ENCODE measurements at places on chromosomes 3 and 15. TPM values are rescaled to one million over a fixed set of nuclear protein-coding genes. Genes with fewer than 3 reads are reported as not detected.

The SEMA6D gene
- 11.8 TPM for total RNA-seq

The UACA gene
- 37.8 TPM for total RNA-seq

The TRPM1 gene
- total RNA-seq, result not detected

The KLHL40 gene
- total RNA-seq, result not detected

The WDR93 gene
- not detected for total RNA-seq

The IQCF5 gene
- not detected for total RNA-seq

DNA sequence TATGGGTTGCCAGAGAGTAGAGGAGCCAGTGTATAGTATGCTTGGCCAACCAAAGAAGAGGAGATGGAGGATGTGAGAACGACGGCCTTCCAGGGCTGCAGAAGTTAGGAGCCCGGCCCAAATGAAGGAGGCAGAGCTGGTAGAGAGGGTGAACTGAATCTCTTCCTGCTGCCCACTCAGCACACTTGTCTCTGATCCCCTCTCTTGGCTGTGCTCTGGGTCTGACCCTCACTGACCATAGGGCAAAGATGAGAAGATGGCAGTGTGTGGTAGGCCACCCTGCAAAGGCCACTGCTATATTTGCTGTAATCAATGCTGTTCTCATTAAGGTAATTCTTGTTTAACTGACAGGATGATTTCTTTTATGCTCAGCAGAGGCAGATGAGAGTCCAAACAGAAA, 256.0 kb downstream of the OCA2 start:
- no peaks in the 10 kb centered on the region for H3K4me1 ChIP-seq
- H3K27me3 ChIP-seq, result no peaks in the 10 kb centered on the region
- no peak overlapping the region for H3K4me3 ChIP-seq
- H3K27ac ChIP-seq, result no peak overlapping the region

DNA sequence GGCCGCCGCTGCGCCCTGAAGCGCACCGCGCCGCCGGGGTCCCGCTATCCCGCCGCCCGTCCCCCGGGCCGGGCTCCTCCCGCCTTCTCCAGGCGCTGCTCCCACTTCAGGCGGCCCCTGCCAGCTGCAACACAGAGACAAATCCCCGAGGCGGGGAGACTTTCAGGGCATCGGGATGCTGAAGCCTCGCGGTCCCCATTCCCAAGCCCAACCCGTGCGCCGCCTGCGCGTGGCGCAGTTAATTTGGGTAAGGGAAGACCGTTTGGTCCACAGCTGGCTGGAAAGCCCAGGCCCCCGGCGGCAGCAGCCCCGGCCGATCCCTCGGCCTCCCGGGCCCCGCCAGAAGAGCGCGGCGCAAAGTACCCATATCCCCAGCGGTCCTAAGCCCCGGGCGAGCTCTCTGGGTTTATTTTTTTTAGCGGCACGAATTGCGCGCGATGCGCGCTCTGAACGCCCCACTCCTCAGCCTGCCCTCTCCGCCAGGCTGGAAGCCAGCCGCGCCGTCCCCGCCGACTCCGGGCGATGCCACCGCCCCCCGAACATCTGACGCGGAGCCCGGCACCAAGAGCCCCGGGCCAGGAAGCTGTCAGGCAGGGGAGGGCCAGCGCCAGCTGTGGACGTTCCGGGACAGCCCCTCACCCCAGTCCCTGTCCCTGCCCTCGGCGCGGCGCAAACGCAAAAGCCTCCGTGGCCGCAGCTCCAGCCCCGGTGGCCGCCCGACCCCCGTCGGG, 517 bp downstream of the FBN1 start:
- peaks cover 12% of the 10 kb centered on the region for H3K27me3 ChIP-seq
- H3K4me3 ChIP-seq, result peak overlapping the region; percentile 87
- peak; percentile 58 for DNase-seq
- H3K4me1 ChIP-seq, result peaks cover 31% of the 10 kb centered on the region
- H3K36me3 ChIP-seq, result no peaks in the 10 kb centered on the region

GRCh38 chr3:98780343-98780742, 17.2 kb downstream of the ST3GAL6 start:
- no peak overlapping the region for H3K27ac ChIP-seq
- no peaks in the 10 kb centered on the region for H3K27me3 ChIP-seq
- H3K4me1 ChIP-seq, result peaks cover 35% of the 10 kb centered on the region
- H3K4me3 ChIP-seq, result no peak overlapping the region
- DNase-seq, result no peak
- H3K36me3 ChIP-seq, result peaks cover 8% of the 10 kb centered on the region

DNA sequence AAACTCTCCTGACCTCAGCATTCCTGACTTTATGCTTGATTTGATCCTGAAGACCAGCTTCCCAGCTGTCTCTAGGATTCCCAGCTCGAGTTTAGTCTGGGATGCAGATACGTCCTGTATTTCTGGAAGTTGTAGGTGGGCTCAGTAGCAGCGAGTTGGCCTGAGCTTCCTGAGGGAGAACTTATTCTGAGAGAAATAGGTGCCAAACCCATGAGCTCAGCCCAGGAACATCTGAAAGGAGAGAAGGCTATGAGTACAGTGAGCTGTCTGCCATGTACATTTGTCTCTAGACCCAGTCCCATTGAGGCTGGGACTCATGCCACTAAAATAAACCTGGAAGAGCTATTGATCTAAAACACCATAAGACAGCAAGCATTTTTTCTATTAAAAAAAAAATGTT, 36.6 kb upstream of the SLC9A9 start:
- DNase-seq, result no peak
- H3K27ac ChIP-seq, result no peak overlapping the region
- no peaks in the 10 kb centered on the region for H3K36me3 ChIP-seq
- H3K27me3 ChIP-seq, result no peaks in the 10 kb centered on the region
- H3K4me3 ChIP-seq, result no peak overlapping the region
- no peaks in the 10 kb centered on the region for H3K4me1 ChIP-seq

DNA sequence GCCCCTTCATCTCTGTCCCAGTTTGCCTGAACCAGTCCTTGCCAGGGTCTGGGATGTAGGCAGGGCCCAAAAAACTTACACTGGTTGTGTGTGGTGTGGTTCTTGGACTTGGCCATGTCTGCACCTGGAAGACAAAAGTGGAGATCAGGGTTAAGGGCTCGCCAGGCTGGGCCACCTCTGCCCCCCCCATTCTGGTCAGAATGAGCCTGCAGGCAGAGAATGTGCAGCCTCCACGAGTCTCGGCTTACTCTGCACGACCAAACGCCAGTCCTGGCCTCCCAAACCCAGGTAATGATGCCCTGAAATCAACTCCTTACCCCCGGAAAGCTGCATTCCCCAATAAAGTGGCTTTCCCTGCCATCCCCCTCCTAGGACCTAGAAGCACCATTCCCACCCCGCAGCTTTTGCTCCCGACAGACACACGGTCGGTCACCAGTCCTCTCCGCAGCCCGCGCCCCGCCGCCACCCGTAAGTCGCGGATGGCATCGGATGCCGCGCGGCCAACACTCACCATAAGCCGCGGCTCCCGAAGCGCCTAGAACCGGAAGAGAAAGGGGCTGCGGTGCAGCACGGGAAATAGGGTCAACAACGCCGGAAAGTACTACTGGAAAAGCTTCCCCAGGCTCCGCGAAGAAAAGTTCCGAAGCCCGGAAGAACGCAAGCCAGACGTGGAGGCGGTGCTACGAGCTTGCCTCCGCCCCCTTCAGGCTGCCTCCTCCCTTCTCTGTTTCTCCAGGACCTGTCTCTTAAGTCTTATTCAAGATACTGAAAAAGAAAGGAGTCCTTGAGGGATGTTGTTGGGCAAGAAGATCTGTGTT, at the start of gene RPL29:
Gene RPL29, minus strand, starts transcription at position 550 of the 818 bp plus-strand sequence. Its CDS starts 434 bp downstream, at position 116.
- H3K4me3 ChIP-seq, result peak within 1 kb of the TSS; percentile 100
- DNase-seq, result peak; percentile 85
- peaks cover 36% of the 10 kb centered on the region for H3K36me3 ChIP-seq
- peaks cover 42% of the 10 kb centered on the region for H3K4me1 ChIP-seq
- H3K27me3 ChIP-seq, result peaks cover 35% of the 10 kb centered on the region

GRCh38 chr3:35617370-35617769, 22.0 kb upstream of the ARPP21 start:
- H3K4me3 ChIP-seq, result no peak overlapping the region
- H3K27ac ChIP-seq, result no peak overlapping the region
- no peak for DNase-seq
- H3K4me1 ChIP-seq, result no peaks in the 10 kb centered on the region
- H3K36me3 ChIP-seq, result no peaks in the 10 kb centered on the region

DNA sequence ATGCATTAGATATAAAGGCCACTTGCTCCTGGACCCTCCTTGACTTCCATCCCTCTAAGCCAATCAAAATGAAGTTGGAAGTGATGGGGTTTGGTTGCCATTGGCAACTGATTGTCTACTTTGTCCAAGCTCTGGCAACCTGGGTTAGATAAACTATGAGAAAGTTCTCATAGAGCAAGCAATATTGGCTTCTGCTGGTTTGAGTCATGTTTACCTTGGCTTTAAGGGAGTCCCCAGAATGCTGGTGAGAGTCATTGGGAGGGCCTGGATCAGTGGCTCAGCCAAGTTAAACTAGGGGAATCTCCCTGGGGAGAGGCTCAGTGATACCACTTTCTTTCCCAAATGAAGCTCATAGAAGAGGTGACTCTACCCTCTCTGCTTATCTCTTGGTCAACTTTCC, 176.3 kb upstream of the ROPN1 start:
- no peaks in the 10 kb centered on the region for H3K27me3 ChIP-seq
- no peak for DNase-seq
- H3K27ac ChIP-seq, result no peak overlapping the region
- no peak overlapping the region for H3K4me3 ChIP-seq

DNA sequence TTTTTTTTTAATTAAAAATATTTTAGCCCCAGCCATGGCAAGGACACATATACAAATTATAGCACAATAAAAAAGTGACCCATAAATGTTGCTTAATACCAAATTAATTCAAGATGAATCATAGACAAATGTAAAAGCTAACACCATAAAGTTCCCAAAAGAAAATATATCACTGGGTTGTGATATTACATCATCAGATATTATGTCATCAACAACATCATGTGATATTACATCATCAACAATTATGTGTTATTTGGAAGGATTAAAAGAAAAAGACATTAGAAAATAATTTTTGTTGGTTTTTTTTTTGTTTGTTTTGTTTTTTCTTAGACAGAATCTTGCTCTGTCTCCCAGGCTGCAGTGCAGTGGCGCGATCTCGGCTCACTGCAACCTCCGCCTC, 34.5 kb upstream of the ABHD10 start:
- H3K27ac ChIP-seq, result no peak overlapping the region
- peaks cover 25% of the 10 kb centered on the region for H3K36me3 ChIP-seq
- H3K4me1 ChIP-seq, result peaks cover 32% of the 10 kb centered on the region
- DNase-seq, result no peak
